ENCODE measurements at places on chromosomes 11 and 22.
A peak's percentile ranks its signal among the peaks of the same experiment; 100 is the strongest.

DNA sequence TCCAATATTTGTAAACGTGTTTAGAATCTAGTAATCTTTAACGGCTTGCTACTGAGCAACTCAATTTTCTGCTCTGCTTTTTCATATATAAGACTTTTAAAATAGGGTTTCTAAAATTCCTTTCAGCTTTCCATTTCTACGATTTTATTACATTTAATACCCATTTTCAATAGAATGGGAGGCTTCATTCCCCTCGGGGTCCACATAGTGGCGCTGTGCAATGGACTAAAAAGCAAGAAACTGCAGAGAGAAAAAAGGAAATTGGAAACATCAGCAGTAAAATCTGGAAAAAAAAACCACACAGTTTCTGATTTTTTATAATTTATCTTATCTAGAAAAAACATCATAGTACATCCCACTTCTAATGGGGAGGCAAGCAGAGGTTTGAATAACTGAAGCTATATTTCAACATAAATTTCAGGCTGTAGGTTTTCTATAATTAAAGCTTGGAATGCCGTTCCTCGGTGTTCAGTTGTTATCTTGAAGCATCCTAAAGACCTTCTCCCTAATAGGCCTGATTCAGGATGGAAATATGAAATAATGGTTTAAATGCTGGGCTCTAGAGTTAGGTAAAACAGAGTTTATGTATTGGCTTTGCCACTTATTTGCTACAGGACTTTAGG lies 18.7 kb upstream of the JHY start:
- DNase-seq: peak; percentile 35

- no peak for DNase-seq
Observed at GRCh38 chr11:35815556-35816315, 128.1 kb upstream of the LDLRAD3 start.

DNA sequence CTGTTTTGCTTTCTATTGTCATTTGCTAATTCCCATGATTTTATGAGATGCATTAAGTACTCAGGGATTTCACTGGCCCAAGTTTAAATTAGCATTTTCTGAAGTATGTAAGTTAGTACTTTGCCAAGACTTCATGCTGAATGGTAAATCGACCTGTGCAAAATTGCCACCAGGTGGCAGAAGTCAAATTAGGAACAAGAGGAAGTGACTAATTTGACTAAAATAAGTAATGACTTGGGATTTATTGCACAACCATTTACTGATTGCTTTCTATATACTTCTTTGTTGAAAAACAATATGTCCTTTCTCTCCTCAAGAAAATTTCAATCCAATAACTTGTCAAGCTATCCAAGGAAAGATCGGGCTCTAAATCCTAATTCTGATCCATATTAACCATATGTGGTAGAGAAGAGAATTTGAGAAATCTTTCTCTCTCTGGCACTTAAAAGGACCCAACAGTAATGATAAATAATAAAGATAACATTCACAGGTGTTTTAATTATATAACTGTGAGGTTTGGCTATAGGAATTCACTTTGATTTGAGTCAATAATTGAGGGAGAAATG lies 253.7 kb upstream of the CHORDC1 start:
- DNase-seq: no peak

- DNase-seq: no peak
Observed at GRCh38 chr11:24060125-24060524, 436.7 kb upstream of the LUZP2 start.

GRCh38 chr11:111676878-111677585 lies 74.8 kb downstream of the SIK2 start:
- DNase-seq: no peak

All from NCI-H2081 treated with DMSO at 0.1 percent for 48 hours (cell line).